Tibial nerve (tissue), 4 donors: ENCODE measurements at places on chromosomes 2 and 18. TPM values are rescaled to one million over a fixed set of nuclear protein-coding genes. Genes with fewer than 3 reads are reported as not detected.

The UGT1A4 gene
- not detected for total RNA-seq

The CHST9 gene
- 0.22 TPM for total RNA-seq

The ANXA4 gene
- total RNA-seq, result 78.7 TPM

The ABCB11 gene
- total RNA-seq, result 0.30 TPM

DNA sequence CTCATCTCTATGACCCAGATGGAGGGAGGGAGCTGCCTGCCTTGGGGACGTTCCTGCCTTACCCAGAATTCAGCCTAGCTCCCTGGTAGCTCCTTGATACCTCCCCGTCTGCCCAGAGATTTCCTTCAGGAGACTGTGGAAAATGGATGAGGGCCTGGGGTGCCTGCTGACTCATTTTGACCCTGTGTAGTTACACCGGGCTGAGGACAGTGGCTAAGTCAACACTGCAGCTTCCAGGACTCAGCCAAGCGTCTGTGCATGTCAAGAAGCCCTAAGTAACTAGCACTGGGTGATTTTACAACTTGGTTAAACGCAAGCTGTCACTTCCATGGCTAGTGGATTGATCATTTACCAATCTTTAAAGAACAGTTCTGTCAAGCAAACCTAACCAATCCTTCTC, 23.3 kb upstream of the EPAS1 start:
- DNase-seq, result no peak

DNA sequence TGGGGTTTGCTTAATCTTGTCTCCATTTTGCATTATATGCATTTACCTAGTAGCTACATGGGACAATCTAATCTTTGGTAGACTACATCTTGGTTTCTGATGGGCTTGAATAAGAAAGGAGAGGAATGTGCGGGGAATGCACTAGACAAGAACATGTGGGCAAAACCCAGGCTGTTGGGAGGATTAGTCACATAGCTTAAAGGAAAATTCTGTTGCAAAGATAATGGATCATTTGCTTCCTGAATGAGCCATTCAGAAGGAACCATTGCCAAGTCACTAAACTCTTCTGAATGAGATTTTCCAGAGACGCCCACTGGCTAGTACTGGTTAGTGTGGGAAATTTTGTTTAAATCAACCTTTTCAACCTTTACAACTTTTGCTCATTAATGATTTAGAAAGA, 84.8 kb downstream of the OSBPL6 start:
- no peak for DNase-seq

DNA sequence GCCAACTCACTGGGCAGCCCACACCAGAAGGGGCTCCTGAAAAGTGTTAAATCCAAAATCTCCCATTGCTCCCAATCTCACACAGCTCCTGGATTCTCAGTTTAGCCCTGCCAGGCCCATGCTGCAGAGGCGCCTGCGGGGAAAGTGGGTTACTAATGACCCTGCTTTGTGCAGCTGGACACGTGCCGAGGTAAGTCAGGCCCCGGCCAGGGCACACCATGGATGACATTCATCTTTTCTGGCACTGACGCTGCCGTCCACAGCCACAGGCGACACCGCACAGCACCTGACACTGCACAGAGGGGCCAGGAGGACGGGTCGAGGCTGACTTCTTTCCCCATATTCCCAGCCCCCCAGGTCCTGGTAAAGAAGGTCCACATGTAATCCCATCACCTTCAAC, 193.5 kb downstream of the EIPR1 start:
- DNase-seq, result no peak

DNA sequence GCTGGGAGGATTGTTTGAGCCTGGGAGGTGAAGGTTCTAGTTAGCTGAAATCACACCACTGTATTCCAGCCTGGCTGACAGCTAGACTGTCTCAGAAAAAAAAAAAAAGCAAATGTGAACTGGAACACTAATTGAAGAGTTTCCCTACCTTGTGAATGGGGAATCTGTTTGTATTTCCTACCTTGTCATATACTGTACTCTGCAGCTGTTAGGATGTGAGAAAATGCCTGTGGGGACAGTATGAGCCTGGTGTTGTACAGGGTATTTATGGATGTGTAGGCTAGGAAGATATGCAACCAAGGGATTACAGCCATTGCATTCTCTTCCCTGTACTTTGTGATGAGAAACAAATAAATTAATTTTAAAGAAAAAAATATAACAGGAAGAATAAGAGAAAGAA, 113.3 kb upstream of the FAM117B start:
- no peak for DNase-seq

DNA sequence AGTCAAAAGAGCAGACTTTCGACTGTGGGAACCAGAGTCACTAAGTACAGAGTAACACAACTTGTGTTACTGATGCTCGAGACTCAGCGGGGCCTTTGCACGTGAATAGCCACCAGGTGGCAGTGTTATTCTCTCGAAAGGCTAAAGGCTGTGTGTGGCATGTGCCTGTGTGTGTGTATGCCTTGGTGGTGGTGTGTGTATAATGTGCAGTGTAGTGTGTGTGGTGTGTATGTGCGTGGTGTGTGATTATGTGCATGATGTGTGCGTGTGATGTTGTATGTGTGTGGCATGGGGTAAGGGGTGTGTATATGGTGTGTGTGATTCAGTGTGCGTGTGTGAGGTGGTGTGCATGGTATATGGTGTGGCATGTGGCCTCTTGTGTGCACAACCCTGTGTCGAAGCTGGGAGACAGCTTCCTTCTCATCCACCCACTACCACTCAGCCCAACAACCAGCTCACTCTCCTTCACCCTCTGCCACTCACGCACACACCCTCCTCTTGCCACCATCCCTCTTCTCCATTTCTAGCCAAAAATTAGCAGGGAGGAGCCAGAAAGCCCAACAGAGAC, 83.0 kb upstream of the ZNF532 start:
- DNase-seq, result peak; percentile 89

- no peak for DNase-seq
Measured at GRCh38 chr2:176558574-176559140, 289.4 kb downstream of the MTX2 start.

DNA sequence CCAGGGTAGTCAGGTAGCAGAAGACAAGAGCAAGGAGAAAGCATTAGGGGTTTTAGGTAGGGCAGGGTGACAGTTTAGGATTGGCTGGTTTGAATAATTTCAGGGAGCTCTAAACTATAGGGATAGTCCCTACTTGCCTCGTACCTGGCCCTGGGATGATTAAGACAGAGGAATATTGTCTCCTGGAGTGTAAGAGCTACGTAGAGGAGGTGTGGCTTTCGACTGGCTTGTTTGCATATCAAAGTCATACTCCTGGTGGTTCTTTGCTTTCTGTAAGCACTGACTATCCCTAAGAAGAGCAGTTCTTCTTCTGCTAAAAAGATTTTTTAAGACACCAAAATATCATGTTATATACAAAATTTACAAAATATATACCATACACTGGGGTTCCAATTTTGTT, 1867.4 kb downstream of the SUCLG1 start:
- DNase-seq, result no peak

GRCh38 chr2:101231937-101232730, 20.6 kb upstream of the CNOT11 start:
- DNase-seq, result no peak

GRCh38 chr2:171315781-171316180, 118.0 kb downstream of the METTL8 start:
- DNase-seq, result no peak
